CD14-positive monocyte (primary cell): ENCODE measurements at places on chromosomes 16 and 17.

GRCh38 chr16:82177555-82177954 is 7.5 kb upstream of the MPHOSPH6 start:
- H3K36me3 ChIP-seq, result no peaks in the 10 kb centered on the region
- peaks cover 11% of the 10 kb centered on the region for H3K4me1 ChIP-seq
- H3K27ac ChIP-seq, result no peak overlapping the region

DNA sequence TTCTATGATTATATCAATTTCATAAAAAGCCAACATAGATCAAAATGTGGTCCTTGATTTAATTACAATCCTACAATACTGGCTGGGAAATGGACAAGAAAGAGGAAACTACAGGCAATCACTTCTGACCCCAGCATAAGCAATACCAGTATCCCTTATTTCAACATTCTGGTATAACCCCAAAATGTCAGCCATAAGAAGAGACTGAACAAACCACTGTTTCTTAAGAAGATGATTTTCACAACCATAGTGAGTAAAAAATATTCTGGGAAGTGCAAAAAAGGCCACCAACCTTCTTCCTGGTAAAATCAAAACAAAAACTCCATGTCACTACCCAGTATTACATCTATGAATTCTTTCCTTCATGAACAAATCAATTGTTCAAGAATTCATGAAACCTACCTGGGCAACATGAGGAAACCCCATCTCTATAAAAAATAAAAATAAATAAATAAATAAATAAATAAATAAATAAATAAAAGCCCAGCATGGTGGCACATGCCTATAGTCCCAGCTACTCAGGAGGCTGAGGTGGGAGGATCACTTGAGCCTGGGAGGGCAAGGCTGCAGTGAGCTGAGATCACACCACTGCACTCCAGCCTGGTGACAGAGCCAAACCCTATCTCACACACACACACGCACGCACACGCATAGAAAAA is 7.5 kb downstream of the N4BP1 start:
- H3K27ac ChIP-seq, result peak overlapping the region; percentile 84
- H3K36me3 ChIP-seq, result no peaks in the 10 kb centered on the region
- peaks cover 79% of the 10 kb centered on the region for H3K4me1 ChIP-seq
- no peak overlapping the region for H3K4me3 ChIP-seq

GRCh38 chr17:3919123-3919624 is 2.9 kb upstream of the P2RX1 start:
- DNase-seq, result no peak
- no peak overlapping the region for H3K27ac ChIP-seq
- peaks cover 7% of the 10 kb centered on the region for H3K36me3 ChIP-seq
- H3K4me3 ChIP-seq, result no peak overlapping the region
- H3K4me1 ChIP-seq, result peaks cover 44% of the 10 kb centered on the region
- H3K27me3 ChIP-seq, result no peaks in the 10 kb centered on the region

GRCh38 chr16:89565506-89566372 is 5.3 kb downstream of the RPL13 start:
- peaks cover 27% of the 10 kb centered on the region for H3K4me1 ChIP-seq
- no peak overlapping the region for H3K4me3 ChIP-seq
- DNase-seq, result peak; percentile 23
- H3K27me3 ChIP-seq, result no peaks in the 10 kb centered on the region
- H3K36me3 ChIP-seq, result peaks cover 36% of the 10 kb centered on the region

DNA sequence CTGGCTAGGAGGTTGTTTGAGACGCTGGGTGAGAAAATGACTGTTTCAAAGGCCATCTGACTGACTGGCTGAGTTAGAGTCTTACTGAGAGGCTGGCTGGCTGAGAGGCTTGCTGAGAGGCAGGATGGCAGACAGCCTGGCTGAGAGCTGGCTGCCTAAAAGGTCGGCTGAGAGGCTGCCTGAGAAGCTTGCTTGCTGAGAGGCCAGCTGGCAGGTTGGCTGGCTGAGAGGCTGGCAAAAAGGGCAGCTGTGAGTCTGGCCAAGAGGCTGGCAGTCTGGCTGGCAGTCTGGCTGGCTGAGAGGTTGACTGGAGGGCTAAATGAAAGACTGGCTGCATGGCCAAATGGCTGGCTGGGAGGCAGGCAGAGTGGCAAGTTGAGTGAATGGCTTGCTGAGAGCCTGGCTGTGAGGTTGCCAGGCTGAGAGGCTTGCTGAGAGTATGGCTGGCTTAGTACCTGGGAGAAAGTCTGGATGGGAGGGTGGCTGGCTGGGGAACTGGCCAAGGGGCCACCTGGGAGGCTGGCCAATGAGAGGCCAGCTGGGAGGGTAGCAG is 35.3 kb upstream of the ACSM2B start:
- H3K4me1 ChIP-seq, result no peaks in the 10 kb centered on the region
- no peak for DNase-seq
- no peaks in the 10 kb centered on the region for H3K36me3 ChIP-seq
- H3K27me3 ChIP-seq, result no peaks in the 10 kb centered on the region
- no peak overlapping the region for H3K27ac ChIP-seq

DNA sequence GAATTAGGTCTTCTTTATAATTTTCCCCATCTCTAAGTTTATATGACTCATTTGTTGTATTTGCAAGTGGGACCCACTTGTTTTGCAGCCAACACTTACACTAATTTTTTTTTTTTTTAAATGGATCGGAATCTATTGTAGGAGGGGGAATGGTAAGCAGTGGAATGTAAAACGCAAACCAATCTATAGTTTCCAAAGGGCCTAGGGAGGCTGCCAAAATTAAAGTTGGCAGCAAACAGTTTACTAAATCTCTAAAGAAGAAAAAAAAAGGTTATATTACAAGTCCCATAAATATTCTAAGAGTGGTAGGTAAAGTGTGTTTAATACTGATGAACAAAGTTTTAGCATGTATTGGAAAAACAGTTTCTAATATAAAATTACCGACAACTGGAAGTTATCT is 416.8 kb upstream of the SALL1 start:
- no peak overlapping the region for H3K4me3 ChIP-seq
- H3K36me3 ChIP-seq, result no peaks in the 10 kb centered on the region
- H3K27ac ChIP-seq, result no peak overlapping the region
- H3K27me3 ChIP-seq, result no peaks in the 10 kb centered on the region

GRCh38 chr16:58733248-58733670 is 857 bp downstream of the GOT2 start:
- no peak overlapping the region for H3K27ac ChIP-seq
- peaks cover 8% of the 10 kb centered on the region for H3K4me1 ChIP-seq
- peak overlapping the region; percentile 83 for H3K4me3 ChIP-seq
- no peak for DNase-seq
- H3K27me3 ChIP-seq, result no peaks in the 10 kb centered on the region
- no peaks in the 10 kb centered on the region for H3K36me3 ChIP-seq

DNA sequence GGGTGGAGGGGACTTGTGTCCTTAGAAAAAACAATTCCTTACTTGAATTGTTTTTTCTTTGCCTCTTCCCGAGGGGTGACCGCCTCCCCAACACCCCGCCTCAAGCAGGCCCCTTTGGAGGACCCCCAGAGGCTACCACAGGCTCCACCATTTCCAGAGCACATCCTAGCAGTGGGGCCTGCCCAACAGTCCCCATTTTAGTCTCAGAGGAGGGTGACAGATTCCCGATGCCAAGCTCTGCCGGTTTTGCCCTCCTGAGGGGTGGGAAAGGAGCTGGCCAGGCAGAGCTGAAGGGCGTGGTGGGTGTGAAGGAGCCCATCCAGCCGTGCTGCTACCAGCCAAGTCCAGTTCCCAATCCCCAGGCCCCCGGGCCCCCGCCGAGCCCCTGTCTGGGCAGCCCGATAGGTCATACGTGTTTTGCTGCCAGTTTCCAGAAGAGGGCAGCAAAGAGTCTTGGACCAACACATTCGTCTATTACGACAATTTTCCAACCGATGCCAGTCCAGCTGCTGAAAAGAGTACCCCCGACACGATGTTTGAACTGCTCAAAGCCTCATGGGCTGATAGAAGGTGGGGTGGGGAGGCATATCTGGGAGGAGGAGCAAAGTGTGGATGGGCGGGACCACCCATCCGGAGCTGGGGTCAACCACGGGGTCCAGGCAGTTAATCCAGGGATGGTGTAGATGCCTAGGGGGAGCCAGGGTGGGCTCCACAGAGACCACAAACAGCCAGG is 18.8 kb upstream of the GAA start:
- DNase-seq, result peak; percentile 71
- no peak overlapping the region for H3K4me3 ChIP-seq
- no peaks in the 10 kb centered on the region for H3K27me3 ChIP-seq
- no peaks in the 10 kb centered on the region for H3K36me3 ChIP-seq
- no peak overlapping the region for H3K27ac ChIP-seq
